ENCODE measurements at places on chromosomes 1 and 21. TPM values are rescaled to one million over a fixed set of nuclear protein-coding genes. Genes with fewer than 3 reads are reported as not detected.

MTARC2 gene
- total RNA-seq: not detected

PANK4 gene
- 39.0 TPM for total RNA-seq

DNA sequence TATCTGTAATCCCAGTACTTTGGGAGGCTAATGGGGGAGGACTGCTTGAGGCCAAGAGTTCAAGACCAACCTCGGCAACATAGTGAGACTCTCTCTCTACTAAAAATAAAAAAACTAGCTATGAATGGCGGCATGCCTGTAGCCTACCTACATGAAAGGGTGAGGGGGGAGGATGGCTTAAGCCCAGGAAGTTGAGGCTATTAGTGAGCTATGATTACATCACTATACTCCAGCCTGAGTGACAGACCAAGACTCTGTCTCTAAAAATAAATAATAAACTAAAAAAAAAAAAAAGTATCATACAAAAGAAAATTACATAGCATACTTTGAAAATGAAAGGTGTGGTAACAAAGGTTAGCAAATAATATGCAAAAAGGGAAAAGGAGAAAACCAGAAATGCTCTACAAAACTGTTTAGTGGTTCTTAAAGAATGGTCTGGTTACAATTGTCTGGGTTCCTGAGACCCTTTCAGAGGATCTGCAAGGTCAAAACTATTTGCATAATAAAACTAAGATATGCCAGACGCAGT lies 19.0 kb upstream of the SH2D5 start:
- no peak for DNase-seq

DNA sequence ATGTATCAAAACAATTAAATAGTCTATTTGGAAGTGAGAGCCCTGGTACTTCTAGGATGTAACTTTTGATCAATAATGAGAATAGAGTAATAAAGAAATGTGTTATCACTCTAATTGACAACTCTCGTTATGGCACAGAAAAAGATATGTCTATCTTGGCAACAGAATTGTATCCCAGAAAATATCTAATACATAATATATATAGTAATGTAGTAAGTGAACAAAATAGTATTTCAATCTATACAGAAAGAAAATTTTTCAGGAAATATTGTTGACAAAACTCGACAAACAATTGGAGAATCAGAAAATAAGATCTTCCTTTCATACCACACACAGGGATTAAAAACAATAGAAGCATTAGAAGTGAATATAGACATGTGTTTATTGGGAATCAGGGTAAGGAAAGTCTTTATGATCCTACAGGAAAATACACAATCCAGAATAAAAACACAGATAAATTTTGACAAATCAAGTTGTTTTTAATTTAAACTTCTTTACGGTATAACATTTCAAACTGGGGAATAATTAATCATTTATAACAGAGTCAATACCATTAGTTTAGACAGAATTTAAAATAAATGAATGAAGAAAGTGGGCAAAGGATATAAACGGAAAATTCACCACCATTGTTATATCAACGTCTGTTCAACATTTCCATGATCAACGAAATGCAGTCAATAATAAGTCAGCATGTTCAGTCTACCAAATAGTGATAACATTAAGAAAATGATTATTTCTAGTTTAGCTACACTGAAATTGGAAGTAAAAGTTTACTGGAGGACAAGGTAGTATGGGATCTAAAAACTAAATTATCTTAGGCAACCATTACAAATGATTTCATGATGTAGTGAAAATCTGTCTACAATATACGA lies 1526.5 kb upstream of the TPTE start:
- no peak for DNase-seq

GRCh38 chr21:42845296-42845965 lies 33.9 kb downstream of the WDR4 start:
- DNase-seq: no peak

DNA sequence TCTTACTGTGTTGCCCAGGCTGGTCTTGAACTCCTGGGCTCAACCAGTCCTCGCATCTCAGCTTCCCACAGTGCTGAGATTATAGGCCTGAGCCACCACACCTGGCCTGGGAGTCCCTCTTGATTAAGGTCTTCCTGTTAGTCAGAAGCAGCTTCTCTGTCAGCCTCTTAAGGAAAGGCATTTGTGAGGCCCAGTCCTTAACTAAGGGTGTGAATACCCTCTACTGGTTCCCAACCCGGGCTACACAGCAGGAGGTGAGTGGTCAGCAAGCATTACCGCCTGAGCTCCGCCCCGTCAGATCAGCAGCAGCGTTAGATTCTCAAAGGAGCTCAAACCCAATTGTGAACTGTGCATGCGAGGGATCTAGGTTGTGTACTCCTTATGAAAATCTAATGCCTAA lies 117.2 kb downstream of the DYRK1A start:
- no peak for DNase-seq

Measured in activated CD8-positive, alpha-beta T cell treated with anti-CD3 and anti-CD28 coated beads for 36 hours (primary cell).